T-helper 9 cell (primary cell): ENCODE measurements at places on chromosomes 13 and 19.
A peak's percentile ranks its signal among the peaks of the same experiment; 100 is the strongest.

- no peak for DNase-seq
These were observed 184.2 kb downstream of the SLITRK6 start for GRCh38 chr13:85615031-85615430.

DNA sequence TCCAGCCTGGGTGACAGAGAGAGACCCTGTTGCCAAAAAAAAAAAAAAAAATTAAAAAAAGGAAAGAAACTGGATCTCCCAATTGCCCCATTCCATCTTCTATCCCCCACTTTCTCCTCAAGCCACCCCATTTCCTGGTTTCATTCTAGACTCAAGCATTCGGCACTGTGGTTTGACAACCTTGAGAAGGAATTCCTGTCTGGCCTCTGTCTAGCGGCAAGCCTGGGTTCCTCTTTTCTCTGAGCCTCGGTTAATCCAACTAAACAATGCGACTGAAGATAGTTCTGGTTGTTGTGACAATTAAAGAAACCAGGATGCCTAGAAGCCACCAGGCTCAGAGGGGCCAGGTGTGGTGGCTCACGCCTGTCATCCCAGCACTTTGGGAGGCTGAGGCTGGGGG lies 3.3 kb upstream of the C3 start:
- no peak for DNase-seq

GRCh38 chr13:112905619-112905989 lies 63.4 kb upstream of the MCF2L start:
- no peak for DNase-seq

GRCh38 chr13:46310066-46310465 lies 77.0 kb downstream of the RUBCNL start:
- no peak for DNase-seq

DNA sequence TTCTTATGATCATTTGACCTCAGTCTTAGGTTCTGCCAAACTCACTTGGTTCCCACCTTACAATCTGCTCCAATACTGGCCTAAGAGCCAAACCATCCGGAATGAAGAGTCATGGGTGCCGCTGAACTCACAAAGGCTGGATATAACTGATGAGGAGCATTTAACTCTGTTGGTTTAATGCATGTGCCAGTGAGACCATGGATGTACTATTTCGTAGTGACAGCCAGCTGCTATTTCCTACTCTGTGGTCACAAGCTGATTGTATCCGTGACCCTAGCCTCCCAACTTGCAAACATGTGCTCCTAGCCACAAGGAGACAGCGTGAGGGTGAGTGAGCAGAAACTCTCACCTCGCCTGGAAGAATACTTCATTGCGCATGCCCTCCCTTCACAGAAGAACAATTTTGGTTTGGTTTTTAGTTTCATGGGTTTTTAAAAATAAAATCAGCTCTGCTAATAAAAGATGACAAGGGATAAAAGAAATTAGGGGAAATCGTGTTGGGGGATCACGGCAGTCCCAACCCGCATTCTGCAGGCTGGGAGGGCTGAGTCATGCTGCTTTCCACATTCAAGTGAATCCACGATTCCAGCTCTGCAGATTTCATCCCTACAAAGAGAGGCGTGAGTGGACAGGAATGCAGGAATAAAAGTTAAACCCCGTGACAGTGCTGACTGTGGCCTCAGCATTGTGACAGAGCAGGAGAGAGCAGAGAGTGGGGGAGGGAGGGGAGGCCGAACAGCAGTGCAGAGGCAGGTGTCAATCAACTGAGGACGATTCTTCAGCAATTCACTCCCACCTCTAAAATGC lies 66.8 kb upstream of the RAP2A start:
- no peak for DNase-seq

GRCh38 chr13:27295096-27295495 lies 24.5 kb downstream of the RASL11A start:
- DNase-seq: no peak

- DNase-seq: no peak
These were observed 48.7 kb downstream of the ZIC5 start for GRCh38 chr13:99922631-99923404.

- no peak for DNase-seq
These were observed 529.3 kb downstream of the IRS2 start for GRCh38 chr13:109256866-109257760.

- no peak for DNase-seq
These were observed 3.2 kb downstream of the ARHGAP35 start for GRCh38 chr19:46863818-46864629.

DNA sequence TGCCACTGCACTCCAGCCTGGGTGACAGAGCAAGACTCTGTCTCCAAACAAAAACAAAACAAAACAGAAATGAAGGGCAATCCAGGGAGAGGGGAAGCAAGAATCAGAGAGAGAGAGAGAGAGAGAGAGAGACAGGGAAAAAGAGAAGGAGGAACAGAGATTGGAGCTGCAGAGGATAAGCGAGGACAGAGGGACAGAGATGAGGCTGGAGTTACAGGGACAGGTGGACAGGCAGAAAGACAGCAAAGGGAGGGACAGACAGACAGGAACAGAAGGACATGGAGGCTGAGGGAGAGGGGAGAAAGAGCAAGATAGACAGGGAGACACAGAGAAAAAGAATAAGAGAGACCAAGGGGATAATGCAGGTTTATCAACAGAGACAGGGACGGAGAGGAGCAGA lies 1.3 kb upstream of the CRX start:
- no peak for DNase-seq

DNA sequence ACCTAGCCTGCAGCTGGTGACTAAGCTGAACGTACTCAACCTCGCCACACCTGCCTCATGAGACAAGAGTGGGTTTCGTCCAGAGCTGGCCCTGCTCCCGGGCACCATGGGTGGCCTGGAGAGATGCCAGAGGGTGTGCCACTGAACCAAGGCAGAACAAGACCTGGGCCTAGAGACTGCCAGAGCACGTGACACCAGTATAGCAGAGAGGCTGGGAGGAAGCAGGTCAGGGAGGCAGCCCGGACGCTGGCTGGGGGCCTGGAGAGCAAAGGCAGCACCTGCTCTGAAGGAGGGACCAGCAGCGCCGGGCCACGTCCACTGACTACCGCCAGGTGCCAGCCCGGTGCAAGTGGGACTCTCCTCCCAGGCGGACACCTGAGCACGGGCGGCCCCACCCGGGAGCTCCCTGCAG lies 7.3 kb upstream of the C13orf46 start:
- no peak for DNase-seq

DNA sequence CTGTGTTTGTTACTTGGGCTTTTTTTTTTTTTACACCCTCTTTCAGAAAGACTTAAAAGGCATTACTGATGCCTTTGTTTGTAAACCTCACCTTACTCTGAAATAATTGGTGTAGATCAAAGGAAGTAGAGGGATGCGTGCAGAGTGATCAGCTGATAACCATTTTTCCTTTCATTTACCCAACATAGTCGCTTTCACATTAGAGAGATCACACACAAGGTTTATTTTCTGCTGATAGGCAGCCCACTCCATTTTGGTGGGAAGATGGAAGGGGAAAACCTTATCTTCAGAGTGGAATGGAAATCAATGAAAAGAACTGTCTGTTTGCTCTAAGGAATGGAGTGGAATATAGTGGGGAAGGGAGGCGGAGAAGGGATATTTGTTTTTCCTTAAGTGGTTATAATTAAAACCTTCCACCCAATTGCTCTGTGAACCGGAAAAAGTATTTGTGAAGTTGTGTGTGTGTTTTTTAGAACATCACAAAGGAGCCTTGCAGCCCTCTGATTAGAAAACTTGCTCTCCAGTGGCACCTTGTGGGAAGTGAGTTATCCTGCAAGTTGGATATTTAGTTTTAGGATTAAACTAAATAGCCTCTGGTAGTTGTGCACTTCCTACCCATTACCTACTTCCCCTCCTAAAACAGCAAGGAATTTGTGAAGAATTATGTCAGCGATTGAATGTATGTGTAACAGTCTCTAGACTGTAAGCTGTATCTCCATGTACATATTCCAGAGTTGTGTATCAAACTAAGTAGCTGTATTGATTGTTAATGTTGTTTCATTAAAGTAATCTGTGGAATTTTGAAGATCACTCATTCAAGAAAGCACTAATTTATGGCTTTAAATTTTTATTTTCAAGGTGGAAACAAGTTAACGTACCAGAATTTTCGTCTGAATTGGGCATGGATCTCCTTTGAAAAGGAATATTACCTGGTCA lies 76.8 kb downstream of the FREM2 start:
- DNase-seq: no peak

GRCh38 chr13:29875646-29876045 lies 25.2 kb upstream of the UBL3 start:
- DNase-seq: no peak

DNA sequence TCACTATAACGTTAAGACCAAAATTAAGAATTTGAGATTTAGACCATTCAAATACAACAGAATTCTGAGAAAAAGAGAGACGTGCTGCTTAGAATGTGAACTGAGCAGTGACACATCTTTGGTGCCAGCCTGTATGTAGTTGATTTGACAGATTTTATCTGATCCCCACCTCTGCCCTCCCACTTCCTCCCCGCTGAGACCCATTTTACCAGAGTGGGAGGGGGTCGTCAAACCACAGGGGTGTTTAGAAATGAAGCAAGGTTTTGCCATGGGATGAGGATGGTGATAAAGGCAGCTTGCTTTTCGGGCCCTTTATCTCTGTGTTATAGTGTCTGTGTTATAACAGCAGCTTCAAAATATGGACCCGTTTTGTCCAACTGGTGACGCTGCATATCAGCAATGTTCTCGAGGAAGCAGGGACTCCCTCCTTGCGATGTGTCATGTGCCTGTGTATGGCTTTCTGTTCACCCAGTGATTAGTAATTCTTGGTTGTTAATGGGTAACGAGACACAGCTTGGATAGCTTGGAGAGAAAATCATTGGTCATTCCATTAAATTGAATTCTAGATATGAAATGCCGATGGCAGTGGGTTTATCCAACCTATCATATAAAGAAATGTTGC lies 125.0 kb downstream of the HS6ST3 start:
- DNase-seq: no peak

GRCh38 chr19:43901395-43902390 lies 33.4 kb downstream of the ZNF45 start:
- DNase-seq: peak; percentile 42

- no peak for DNase-seq
These were observed 1.0 kb upstream of the REX1BD start for GRCh38 chr19:18587561-18587960.

GRCh38 chr19:16033721-16034120 lies 42.6 kb upstream of the TPM4 start:
- DNase-seq: no peak

DNA sequence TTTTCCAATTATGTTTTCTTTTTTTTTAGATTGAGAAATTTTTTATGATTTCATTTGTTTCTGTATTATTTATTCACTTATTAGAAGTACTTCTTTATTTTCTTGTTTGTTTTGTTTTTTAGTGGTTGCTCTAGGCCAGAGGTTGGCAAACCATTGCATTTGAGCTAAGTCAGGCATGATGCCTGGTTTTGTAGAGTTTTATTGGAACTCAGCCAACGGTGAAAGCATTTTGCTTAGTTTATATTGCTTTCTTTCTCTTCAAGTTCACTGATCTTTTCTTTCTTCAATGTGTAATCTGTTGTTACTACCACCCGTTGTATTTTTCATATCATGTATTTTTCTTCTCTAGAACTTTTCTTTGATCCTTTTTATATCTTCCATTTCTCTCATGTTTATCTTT lies 19.7 kb downstream of the ZNF567 start:
- no peak for DNase-seq

GRCh38 chr19:19657397-19657783 lies 6.1 kb downstream of the ATP13A1 start:
- DNase-seq: no peak

DNA sequence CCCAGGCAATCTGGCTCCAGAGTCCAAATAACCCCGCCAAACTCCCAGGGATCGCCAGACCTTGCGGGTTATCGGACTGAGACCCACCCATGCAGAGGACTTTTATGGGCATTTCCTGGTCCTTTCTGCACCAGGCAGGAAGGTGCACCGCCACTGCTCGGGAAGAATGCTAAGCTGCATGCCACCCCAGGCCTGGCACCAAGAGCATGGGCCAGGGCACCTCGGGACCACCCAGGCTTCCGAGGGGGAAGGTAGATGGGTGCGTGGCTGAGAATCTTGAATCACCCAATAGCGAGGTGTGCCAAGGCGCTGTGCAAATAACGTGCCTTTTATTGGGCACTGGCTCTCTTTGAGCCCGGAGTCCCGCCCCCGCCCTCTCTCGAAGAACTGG lies 422 bp upstream of the ZNF575 start:
- DNase-seq: no peak

DNA sequence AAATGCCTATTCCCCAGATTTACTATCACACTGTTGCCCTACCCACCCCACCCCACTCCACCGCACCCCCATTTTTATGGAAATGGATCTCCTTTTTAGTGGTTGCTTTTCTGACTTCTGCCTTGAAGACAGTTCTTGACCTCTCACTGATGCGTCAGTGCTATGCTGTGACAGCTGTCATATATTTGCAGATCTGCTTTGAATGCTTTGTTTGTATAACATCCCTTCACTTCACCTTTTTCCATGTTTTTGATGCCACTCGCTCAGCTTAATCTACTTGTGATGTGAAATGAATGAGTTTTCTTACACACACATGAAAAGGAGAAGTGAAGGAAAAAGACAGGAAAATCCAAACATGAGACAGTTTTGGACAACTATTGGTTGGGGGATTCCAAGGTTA lies 731.0 kb downstream of the SLITRK6 start:
- DNase-seq: no peak

DNA sequence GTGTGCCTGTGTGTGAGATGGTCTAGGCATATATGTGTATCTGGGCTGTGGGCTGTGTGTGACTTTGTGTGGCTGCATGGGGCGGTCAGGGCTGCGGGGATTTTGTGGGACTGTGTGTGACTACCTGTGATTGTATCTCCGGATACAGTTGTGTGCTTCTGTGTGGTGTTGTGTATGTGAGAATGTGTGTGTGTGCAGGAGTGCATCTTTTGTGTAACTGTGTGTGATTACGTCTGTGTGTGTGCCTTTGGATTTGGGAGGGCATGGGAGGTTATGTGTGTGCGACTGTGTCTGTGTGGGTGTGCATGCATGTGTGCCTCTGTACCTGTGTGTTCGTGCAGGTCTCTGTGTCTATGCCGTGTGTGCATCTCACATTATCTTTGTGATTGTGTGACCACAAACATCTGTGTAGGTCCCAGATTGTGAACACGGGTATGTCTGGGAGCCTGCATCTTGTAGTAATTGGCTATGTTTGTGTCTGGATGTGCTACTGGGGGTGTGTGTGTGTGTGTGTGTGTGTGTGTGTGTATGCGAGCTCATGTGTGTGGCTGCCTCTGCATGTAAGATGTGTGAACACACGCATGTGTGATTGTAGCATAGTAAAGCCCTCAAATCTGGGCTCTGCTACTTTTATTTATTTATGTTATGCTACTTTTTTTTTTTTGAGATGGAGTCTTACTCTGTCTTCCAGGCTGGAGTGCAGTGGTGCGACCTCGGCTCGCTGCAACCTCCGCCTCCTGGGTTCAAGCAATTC lies 7.6 kb downstream of the EHD2 start:
- DNase-seq: no peak

- no peak for DNase-seq
These were observed 1212.0 kb downstream of the PCDH17 start for GRCh38 chr13:58843567-58843966.
